Thymus (tissue), 14 donors: ENCODE measurements at places on chromosomes 4 and X. TPM values are rescaled to one million over a fixed set of nuclear protein-coding genes. Genes with fewer than 3 reads are reported as not detected.

GRCh38 chr4:72860766-72861165 is 208.8 kb downstream of the COX18 start:
- no peak for DNase-seq

GRCh38 chrX:129427267-129427666 is 96.0 kb downstream of the SMARCA1 start:
- DNase-seq, result no peak

- DNase-seq, result no peak
These were observed 132.8 kb downstream of the CAMK2D start for GRCh38 chr4:113628711-113629110.

DNA sequence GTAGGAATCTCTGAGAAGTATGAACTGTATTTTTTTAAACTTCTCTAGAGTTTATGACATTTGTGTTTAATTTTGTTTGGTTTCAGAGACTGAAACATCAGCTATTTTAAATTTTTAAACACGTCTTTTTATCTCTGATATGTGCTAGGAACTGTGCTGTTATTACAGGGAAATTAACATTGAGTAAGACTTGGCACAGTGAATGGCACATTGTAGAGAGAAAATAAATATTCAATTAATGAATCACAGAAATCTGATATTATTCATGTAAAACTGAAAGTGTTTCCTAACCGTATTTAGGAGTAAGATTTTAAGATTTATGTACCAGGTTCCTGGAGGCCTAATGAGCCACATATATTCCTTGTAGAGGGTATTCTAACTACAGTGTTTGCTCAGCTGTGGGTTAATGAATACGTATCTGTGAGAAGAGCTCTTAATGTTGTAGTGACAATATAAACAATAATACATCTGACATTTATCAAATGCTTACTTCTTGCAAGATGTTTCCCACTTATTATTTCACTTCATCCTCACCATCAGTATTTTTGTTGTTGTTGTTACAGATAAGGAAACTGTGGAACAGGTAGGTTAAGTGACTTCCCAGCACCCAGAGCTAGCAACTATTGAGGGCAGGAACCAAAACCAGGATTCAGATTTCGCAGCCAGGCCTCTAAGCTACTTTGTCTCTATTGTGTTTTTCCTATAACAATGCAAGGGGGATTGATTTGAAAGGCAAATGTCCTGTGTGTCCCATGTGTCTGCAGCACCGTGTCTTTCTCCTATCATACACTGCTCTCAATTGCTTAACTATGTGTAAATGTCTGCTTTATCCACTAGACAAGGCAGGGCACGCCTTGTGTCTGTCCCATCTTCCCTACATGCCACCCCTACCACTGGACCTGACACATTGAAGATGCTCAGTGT is 121.1 kb upstream of the FAM9C start:
- DNase-seq, result no peak

- DNase-seq, result no peak
These were observed 1712.5 kb downstream of the C4orf33 start for GRCh38 chr4:130808492-130808891.

- DNase-seq, result no peak
These were observed 21.1 kb upstream of the HNRNPD start for GRCh38 chr4:82394896-82395295.

GRCh38 chrX:86421771-86422170 is 273.5 kb downstream of the DACH2 start:
- no peak for DNase-seq

- no peak for DNase-seq
These were observed 138.7 kb downstream of the CHRNA9 start for GRCh38 chr4:40473578-40474388.

- DNase-seq, result no peak
These were observed 105.1 kb upstream of the NAP1L5 start for GRCh38 chr4:88802585-88803286.

GRCh38 chr4:57055886-57056285 is 54.3 kb downstream of the IGFBP7 start:
- no peak for DNase-seq

- DNase-seq, result no peak
These were observed 188.8 kb downstream of the CRLF2 start for GRCh38 chrX:1023676-1024075.

- no peak for DNase-seq
These were observed 228.4 kb downstream of the RCHY1 start for GRCh38 chr4:75285837-75286236.

- no peak for DNase-seq
These were observed 67.0 kb downstream of the GPC3 start for GRCh38 chrX:133918361-133918771.

GRCh38 chrX:113892891-113893290 is 691.0 kb upstream of the HTR2C start:
- DNase-seq, result no peak

DNA sequence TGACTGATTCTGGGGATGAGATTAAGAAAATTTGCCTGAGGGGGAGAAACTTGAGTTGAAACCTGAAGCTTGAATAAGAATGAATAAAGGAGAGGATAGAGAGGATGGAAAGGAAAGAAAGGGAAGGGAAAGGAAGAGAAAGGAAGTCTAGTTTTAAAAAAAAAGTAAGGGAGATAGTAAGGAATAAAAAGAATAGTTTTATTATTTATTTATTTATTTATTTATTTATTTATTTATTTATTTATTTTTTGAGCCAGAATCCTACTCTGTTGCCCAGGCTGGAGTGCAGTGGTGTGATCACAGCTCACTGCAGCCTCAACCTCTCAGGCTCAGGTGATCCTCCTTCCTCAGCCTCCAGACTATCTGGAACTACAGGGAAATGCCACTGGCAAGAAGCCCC is 62.0 kb upstream of the NAF1 start:
- no peak for DNase-seq

DNA sequence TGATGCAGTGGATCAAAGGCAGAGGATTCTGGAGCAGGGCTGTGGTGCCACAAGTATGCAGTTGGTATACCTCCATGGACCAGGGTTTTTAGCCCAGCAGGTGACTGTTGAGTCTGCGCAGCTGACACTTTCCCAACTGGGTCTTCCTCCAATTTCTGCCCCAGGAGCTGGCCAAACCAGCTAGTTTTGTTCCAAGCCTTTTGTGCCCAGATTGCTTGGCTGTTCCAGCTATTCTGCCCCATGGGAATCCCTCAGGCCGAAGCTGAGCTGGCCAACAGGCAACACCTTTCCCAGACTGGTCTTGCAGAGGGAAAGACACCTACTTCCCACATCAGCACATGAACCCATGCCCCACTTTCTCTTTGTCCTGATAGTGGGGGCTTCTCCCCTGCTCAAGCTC is 22.8 kb upstream of the ANKRD17 start:
- no peak for DNase-seq

DNA sequence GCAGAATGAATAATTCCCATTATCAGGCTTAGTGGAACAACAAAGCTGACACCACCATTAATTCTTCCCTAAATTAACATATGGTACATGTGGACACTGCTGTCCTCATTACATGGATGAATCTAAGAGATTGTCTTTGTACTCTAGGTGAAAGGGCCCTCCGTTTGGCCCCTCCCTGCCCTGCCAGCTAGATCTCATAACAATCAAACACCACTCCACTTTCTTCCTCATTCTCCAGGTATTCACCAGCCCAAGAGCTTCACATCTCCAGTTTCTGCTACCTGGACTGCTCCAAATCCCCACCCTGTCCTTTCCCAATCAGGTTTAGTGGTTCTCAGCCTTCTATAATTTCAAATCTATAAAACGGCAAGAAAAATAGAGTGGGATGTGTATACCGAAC is 3.8 kb downstream of the HSD17B11 start:
- DNase-seq, result no peak

DNA sequence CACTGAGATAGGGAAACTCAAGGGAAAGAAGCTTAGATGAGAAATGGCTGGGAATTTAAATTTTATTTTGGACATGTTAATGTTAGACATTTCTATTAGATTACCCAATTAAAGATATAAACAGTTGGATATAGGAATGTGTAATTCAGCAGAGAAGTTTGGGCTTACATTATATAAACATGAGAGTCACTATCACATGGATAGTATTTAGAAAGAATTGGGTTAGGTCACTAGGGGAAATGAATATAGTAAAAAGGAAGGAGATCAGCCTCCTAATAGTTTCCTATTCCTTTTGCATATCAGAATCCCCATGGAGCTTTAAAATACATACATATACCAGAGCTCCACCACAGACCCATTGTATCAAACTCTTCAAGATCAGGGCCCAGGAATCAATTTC is 19.6 kb upstream of the CXCL5 start:
- no peak for DNase-seq

- no peak for DNase-seq
These were observed 10.2 kb upstream of the STBD1 start for GRCh38 chr4:76296286-76296820.

- DNase-seq, result no peak
These were observed 14.8 kb downstream of the PTPN13 start for GRCh38 chr4:86608757-86609375.

- no peak for DNase-seq
These were observed 594 bp upstream of the ARHGAP24 start for GRCh38 chr4:85474356-85474755.

- no peak for DNase-seq
These were observed at the start of gene SLC10A6 for GRCh38 chr4:86848732-86849619. SLC10A6 (minus strand) TSS chr4:86849384; CDS start chr4:86849115, 269 bp downstream.

GRCh38 chr4:104575278-104575677 is 80.6 kb upstream of the CXXC4 start:
- DNase-seq, result no peak

DNA sequence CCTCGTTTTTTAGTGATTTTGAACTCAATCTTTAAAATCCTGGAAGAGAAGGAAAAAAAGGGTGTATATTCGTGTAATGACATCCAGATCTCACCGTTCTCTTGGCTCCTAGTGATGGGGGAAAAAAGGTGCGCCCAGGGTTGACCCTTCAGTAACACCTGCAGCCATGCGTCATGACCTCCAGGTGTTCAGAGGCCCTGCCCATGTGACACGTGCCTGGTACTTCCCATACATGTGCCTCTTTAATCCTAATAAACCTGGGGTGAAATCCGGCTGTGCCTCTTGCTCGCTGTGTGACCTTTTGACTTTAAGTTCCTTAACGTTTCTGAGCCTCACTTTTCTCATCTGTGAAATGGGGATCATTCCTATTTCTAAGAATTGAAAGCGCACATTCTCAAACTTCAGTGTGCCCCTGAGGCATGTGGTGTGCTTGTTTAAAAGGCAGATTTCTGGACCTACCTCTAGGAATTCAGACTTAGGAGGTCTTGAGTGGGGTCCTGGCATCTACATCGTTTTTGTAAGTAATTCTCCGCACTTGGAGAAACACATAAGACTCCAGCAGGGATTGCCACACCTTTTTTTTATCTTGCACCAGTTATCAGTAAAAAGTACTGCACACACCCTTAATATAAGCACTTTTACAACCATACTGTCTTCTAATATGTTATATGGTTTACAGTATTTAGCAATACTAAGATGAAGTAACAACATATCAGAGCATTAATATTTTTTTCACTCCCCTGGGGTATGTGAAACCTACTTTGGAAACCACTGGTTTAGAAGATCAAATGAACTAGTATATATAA is 90.1 kb downstream of the RELL1 start:
- DNase-seq, result no peak

DNA sequence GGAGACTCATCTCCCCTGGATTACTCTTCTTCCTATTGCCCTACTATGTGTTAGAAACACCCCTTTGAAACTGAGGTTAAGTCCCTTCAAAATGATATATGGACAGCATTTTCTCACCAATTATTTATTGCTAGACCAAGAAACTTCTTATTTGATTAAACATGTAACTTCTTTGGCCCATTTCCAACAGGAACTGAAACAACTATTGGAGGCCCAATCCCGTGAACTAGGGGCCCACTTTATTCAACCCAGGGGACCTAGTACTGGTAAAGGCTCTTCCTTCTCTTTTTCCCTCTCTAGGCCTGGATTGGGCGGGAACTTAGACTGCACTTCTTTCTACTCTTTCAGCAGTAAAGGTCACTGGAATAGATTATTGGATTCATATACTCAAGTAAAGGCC is 16.7 kb upstream of the COL25A1 start:
- DNase-seq, result no peak

GRCh38 chr4:27368781-27369180 is 508.1 kb downstream of the STIM2 start:
- no peak for DNase-seq

DNA sequence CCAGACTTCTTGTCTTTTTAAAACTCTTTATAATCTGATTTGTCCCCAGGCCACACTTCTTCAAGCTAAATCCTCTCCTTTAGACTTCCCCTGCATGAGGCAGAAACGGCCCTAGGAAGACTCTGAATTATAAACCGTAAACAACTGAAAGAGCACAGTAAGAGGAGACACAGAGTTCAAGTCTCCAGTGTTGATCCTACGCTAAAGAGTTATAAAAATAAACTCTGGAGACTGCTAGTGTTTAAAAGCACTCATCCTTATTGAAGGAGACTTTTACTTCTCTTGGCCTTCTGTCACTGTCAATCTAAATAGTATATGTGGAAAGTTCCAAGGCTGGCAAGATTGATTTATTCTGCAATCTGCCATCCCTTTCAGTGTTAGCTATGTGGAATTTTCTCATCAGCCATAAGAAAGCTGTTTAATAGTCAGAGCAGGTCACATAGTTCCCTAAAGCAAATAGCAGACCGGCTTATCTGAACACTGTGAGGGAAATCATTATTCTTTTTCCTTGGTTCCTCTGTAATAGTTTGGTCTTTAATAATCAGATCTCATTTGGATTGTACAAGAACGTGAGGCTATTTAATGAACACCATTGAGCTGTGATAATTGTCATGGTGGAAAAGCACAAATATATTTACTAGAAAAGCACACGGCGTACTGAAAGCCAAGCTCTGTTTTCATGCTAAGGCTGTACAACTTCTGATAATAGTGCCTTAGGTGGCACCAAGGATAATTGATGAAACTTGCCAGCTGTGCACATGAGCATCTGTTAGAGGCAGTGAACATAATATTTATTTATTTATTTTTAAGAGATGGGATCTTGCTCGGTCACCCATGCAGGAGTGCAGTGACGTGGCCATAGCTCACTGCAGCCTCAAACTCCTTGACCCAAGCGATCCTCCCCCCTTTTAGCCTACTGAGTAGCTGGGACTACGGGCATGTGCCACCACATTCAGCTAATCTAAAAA is 157.7 kb downstream of the CEP135 start:
- no peak for DNase-seq

DNA sequence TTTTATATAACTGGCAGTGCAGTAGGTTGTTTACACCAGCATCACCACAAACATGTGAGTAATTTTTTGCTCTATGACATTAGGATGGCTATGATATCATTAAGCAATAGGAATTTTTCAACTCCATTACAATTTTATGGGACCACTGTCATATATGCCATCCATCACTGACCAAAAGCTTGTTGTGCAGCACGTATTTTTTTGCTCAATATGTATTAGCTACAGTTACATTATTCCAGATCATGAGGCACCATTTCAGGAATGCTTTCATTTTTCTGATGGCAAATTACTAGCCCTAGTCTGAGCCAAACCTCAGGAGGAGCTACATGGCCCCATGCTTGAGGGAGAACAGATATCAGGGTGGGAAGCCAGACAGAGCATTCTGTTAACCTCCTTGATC is 56.8 kb upstream of the DCLK2 start:
- DNase-seq, result no peak

The TMPRSS11A gene
- 0.24 TPM for total RNA-seq

The BMP3 gene
- 0.09 TPM for total RNA-seq

The PNCK gene
- 8.2 TPM for total RNA-seq

The PAGE4 gene
- 0.80 TPM for total RNA-seq

The DDX53 gene
- total RNA-seq, result not detected

The KLHL13 gene
- total RNA-seq, result 4.9 TPM

The RGN gene
- total RNA-seq, result 0.28 TPM

The STAP1 gene
- total RNA-seq, result 17.3 TPM

The CXCL6 gene
- total RNA-seq, result 0.85 TPM

The SEC24B gene
- total RNA-seq, result 15.3 TPM

The CLTRN gene
- total RNA-seq, result 0.28 TPM

The GAGE12E gene
- total RNA-seq, result not detected

The PRR32 gene
- not detected for total RNA-seq

The CENPVL1 gene
- 0.24 TPM for total RNA-seq

The JADE3 gene
- total RNA-seq, result 4.4 TPM
